LHCN-M2 (cell line): ENCODE measurements at places on chromosomes 6 and 20. TPM values are rescaled to one million over a fixed set of nuclear protein-coding genes. Genes with fewer than 3 reads are reported as not detected.
A peak's percentile ranks its signal among the peaks of the same experiment; 100 is the strongest.

Gene OR14J1
- not detected in 2 replicates for total RNA-seq

Gene DDO
- total RNA-seq: 2.6 and 3.3 TPM in 2 replicates

DNA sequence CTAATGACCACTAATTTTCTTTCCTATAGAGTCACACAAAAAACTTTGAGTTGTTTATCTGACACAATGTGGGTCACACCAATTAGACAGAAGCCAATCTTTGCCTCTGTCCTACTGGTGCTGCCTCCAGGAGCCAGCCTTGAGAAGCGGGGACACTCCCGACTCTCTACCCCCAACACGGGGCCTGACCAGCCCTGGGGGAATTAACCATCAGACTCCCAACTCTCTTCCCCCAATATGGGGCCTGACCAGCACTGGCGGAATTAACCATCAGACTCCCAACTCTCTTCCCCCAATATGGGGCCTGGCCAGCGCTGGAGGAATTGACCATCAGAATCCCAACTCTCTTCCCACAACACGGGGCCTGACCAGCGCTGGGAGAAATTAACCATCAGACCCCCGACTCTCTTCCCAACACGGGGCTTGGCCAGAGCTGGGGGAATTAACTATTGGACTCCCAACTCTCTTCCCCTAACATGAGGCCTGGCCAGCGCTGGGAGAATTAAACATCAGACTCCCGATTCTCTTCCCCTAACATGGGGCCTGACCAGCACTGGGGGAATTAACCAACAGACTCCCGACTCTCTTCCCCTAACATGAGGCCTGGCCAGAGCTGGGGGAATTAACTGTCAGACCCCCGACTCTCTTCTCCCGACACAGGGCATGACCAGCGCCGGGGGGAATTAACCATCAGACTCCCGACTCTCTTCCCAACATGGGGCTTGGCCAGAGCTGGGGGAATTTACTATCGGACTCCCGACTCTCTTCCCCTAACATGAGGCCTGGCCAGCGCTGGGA, 12.5 kb downstream of the CST7 start:
- no peak for DNase-seq

DNA sequence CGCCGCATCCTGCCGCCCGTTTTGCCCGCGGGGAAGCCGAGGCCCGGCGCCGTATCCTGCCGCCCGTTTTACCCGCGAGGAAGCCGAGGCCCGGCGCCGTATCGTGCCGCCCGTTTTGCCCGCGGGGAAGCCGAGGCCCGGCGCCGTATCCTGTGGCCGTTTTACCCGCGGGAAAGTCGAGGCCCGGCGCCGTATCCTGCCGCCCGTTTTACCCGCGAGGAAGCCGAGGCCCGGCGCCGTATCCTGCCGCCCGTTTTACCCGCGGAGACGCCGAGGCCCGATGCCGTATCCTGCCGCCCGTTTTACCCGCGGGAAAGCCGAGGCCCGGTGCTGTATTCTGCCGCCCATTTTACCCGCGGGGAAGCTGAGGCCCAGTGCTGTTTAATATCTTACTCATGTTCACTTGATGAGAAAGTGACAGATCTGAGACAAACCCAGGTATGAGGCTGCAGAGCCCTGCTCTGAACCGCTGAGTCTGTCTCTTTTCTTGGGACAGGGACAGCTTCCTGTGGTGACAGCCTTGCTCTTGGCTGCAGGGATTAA, 129.4 kb downstream of the CDH26 start:
- no peak for DNase-seq

GRCh38 chr20:21225215-21225947, 77.8 kb upstream of the XRN2 start:
- no peak for DNase-seq

- no peak for DNase-seq
These were observed 80.3 kb upstream of the CNKSR3 start for GRCh38 chr6:154590756-154591155.

DNA sequence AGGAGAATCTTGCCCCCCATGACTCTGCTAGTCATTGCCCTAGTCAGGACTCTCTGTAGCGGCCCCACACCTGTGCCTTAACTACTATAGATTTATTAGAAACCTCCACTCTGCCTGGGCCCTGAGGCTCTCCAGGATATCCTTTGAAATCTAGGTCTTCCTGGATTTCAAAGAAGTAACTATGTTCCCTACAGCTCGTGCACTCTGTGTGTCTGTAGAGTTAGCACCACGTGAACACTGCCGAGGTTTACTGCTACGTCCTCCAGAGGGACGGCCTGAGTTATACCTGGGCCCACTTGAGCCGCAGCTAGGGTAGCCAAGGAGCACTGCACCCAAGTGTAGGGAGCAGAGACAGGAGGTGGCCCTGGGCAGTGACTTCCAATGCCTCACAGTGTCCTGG, 19.8 kb downstream of the GLP1R start:
- no peak for DNase-seq

- no peak for DNase-seq
These were observed 135.6 kb downstream of the COL12A1 start for GRCh38 chr6:75070244-75070643.

DNA sequence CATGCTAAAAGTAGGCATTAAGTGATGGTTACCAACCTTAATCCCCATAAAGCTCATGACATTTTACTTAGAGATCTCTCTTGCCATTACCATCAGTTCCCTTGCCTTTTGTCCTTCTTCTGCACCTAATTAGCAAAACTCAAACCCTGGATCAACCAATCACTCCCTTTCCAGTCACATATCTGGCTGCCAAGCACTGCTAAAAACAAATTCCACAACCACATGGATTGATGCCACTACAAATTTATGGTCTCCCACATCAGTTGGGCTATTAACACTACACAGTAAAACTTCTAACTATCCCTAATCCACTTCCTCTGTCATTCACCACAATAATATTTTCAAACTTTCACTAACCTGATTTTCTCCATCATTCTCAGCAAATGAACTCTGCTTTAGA, 54.3 kb upstream of the RNF146 start:
- DNase-seq: no peak

DNA sequence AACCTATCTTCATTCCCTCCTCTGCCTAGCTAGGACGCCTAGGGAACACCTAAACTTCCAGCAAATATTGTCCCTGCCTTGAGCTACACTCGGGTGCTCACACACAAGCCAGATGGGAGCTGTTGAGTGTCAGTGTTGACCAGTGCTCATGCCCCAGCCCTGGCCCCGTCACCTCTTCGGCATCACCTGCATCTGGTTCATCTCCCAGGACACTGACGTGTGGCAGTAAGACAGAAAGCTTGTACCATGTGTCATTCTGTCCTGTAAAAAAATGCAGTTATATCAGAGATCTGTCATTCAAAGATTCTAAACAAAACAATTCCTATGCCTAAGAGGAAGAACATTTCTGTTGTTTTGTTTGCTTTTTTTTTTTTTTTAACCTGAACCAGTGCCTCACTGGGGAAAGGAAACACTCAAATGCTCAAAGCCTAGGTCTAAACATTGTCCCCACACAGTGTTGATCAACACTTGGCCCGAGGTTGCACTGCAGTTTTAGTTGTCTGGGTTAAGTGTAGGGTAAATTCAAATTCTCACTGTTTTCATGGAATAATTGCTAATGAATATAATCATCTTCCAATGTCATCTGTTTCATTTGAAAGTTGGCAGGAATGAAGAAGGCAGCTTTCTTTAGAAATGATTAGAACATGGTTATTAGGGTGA, 102.7 kb upstream of the SASH1 start:
- no peak for DNase-seq

DNA sequence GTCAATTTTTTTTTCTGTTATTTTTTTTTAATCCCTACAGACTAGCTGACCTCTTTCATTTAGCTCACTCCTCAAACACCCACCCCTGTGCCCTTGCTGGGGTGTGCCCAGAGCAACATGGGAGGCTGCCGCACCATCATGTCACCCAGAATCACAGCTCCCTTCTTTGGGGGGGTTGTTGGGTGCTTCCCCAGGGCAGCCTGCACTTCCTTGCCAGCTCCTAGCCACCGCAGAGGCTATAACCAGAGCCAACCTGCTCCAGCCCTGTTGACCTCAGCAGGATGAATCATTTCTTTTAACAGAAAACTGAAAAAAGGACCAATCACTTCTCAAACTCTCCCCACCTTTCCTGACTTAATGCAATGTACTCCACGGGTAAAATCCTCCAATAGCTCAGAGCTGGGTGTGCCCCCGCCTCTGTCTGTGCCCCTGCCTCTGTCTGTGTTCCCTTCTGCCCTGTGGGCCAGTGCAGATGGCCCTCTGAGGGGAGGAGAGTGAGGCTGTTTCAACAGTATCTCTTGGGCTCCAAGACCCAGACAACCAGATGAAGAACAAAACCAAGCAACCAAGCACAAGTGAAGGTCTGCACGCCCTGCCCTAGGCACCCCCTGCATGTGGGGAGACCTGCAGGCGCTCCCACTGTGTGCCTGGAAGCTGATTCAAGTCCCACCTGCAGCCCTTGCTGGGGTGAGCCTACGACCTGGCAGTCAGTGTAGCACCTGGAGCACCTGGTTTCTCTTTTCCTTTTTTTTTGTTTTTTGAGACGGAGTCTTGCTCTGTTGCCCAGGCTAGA, 67.7 kb downstream of the PYGB start:
- peak; percentile 41 for DNase-seq

- no peak for DNase-seq
These were observed 290.7 kb downstream of the ARHGAP18 start for GRCh38 chr6:129419324-129419723.

DNA sequence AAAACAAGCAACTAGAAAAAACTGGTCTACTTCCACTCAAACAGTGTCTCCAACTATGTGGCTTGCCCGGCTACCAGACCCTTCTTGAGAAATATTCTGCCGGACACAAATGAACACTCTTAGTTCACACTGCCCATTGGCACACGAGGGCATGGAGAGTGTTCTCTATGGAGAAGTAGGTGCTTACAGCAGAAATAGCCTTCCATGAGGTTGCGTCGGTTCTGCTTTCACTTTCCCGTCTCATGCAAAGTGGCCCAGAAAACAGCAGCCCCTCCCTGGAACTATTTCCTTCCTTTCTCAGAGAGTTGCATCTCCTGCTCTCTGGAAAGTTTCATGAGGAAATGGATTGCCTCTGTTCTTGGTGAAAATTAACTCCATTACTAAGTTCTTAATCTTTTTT, 9.5 kb upstream of the HLA-DOA start:
- DNase-seq: peak; percentile 54
